ENCODE measurements at places on chromosomes 6 and 20. TPM values are rescaled to one million over a fixed set of nuclear protein-coding genes. Genes with fewer than 3 reads are reported as not detected.
A peak's percentile ranks its signal among the peaks of the same experiment; 100 is the strongest.

Gene SPACA1
- not detected for total RNA-seq

Gene ARMH2
- 2.7 TPM for total RNA-seq

Gene GTSF1L
- total RNA-seq: not detected

Gene HSPA12B
- total RNA-seq: not detected

Gene ARFGEF3
- 0.03 TPM for total RNA-seq

Gene PAX1
- not detected for total RNA-seq

Gene MCHR2
- not detected for total RNA-seq

Gene DACT2
- total RNA-seq: not detected

Gene GDAP1L1
- not detected for total RNA-seq

- DNase-seq: no peak
Measured at GRCh38 chr20:39698752-39699151, 736.6 kb downstream of the DHX35 start.

GRCh38 chr6:131532580-131533039, 40.4 kb upstream of the ARG1 start:
- DNase-seq: no peak

- DNase-seq: no peak
Measured at GRCh38 chr20:10652660-10653261, 21.0 kb downstream of the JAG1 start.

GRCh38 chr20:46209930-46210671, 92.0 kb downstream of the CD40 start:
- DNase-seq: no peak

GRCh38 chr6:52725535-52726192, 37.6 kb downstream of the GSTA2 start:
- DNase-seq: no peak

DNA sequence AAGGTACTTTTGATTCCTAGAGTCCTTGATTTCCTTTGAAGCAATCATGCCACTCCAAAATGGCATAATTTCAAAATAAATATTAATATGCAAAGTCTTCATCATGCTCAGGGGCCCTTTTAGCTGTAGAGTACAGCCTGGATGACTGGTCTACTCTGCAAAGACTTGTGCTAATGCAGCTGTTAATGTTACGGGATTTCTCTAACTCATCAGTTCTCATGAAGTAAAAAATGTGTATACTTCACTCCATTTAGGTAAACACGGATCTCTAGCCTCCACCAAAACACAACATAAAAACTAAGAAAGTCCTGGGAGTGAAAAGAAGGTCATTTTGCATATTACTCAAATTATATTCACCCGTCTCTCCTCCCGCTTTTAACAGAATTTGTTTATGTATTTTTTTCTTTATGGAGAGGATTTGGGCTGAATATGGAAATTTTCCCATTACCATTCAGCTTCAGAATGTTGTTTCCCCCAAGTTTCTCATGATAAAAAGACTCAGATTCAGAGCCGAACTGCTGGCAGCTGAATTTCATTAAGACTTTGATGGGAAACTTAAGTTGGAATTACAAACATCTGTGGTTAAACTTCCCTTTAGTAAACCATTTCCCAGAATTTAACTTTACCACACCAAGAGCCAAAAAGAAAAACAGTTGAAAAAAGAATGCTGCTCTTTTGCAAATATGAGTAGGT, 8.7 kb downstream of the LAMA4 start:
- no peak for DNase-seq

- peak; percentile 62 for DNase-seq
Measured at GRCh38 chr6:90256698-90257485, 39.8 kb downstream of the BACH2 start.

DNA sequence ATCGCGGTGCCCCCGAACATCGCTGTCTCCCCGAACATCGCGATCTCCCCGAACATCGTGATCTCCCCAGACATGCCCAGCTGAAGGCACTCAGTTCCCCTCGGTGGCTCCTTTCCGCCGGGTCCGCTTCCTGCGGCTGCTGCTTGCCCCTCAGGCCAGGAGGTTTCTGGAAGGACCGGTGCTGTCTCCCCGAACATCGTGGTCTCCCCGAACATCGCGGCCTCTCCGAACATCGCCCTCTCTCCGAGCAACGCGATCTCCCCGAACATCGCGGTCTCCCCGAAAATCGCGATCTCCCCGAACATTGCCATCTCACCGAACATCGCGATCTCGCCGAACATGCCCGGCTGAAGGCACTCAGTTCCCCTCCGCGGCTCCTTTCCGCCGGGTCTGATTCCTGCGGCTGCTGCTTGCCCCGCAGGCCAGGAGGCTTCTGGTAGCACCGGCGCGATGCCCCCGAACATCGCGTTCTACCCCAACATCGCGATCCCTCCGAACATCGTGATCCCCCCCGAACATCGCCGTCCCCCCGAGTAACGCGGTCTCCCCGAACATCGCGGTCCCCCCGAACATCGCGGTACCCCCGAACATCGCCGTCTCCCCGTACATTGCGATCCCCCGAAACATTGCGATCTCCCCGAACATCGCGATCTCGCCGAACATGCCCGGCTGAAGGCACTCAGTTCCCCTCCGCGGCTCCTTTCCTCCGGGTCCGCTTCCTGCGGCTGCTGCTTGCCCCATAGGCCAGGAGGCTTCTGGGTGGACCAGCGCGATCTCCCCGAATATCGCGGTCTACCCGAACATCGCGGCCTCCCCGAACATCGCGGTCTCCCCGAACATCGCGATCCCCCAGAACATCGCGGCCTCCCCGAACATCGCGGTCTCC, 808 bp downstream of the ULBP1 start:
- DNase-seq: no peak

- no peak for DNase-seq
Measured at GRCh38 chr6:41040940-41041536, 1.2 kb upstream of the TSPO2 start.

GRCh38 chr6:26197933-26198721, 110.9 kb downstream of the HFE start:
- DNase-seq: peak; percentile 60

DNA sequence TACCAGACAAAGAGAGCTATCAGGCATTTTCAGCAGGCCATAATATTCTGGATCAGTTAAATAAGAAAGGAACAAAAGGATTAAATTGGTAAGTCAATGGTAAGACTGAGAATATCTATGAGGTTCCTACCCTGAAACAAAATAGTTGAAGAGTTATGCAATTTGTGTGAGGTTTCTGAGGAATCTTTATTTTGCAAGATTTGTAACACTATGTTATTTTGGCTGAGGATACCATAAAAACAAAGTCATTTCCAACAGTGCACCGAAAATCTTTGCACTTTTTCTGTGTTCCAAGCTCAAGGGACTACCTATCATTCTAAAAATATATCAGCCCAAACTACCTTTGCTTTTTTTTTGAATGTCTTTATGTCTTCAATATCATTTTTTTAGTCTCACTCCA, 383.3 kb upstream of the CITED2 start:
- DNase-seq: no peak

DNA sequence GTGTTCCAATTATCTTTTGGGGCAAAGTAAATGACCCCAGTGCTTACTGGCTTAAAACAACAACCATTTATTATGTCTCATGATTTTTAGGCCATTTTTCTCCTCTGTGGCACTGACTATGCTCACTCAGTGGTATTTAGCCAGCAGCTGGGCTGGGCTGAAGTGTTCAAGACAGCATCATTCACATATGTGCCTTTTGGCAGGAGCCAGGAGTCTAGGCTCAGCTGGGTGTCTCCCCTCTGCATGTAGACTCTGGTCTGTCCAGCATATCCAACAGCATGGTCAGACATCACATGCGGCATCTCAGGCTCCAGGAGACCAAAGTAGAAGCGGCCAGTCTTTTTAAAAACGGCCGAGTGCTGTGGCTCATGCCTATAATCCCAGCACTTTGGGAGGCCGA, 120.3 kb upstream of the TOP1 start:
- no peak for DNase-seq

- DNase-seq: no peak
Measured at GRCh38 chr6:52503851-52504781, 72.7 kb downstream of the TRAM2 start.

DNA sequence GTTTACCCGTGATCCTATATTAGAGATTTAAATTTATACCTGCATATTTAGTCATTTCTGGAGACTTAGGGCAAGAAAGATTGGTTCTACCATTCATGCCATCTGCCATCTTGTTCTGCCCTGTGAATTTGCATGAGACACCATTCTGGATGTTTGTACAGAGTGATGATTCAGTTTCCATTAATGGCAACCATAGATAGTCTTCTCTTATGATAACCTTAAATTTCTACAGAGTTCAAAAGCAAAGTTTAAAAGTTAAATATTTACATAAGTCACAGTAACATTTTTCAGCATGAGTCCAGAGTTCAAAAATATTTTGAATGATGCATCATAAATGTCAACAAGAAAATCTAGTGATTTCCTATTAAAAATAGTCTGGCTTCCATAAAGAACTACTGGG, 23.2 kb downstream of the PLCB1 start:
- no peak for DNase-seq

DNA sequence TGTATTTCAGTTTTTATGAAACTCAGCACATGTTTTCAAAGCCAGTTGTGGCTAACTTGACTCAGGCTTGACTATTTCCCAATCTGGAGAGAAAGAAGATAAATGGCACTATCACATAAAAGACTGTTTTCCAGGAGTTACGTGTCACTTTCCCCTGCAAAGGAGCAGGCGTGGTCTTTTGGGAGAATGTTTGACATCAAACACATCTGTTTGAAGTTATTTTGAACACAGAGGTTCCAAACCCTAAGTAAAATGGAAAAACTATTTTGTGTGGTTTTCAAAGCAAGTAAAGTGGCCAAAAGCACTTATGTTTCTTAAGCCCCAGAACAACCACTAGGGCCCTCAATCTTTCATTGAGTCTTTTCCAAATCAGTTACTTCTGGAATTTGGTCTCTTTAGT, 89.7 kb downstream of the FOXF2 start:
- DNase-seq: no peak

GRCh38 chr20:34915749-34916455, 39.5 kb downstream of the ACSS2 start:
- DNase-seq: no peak

DNA sequence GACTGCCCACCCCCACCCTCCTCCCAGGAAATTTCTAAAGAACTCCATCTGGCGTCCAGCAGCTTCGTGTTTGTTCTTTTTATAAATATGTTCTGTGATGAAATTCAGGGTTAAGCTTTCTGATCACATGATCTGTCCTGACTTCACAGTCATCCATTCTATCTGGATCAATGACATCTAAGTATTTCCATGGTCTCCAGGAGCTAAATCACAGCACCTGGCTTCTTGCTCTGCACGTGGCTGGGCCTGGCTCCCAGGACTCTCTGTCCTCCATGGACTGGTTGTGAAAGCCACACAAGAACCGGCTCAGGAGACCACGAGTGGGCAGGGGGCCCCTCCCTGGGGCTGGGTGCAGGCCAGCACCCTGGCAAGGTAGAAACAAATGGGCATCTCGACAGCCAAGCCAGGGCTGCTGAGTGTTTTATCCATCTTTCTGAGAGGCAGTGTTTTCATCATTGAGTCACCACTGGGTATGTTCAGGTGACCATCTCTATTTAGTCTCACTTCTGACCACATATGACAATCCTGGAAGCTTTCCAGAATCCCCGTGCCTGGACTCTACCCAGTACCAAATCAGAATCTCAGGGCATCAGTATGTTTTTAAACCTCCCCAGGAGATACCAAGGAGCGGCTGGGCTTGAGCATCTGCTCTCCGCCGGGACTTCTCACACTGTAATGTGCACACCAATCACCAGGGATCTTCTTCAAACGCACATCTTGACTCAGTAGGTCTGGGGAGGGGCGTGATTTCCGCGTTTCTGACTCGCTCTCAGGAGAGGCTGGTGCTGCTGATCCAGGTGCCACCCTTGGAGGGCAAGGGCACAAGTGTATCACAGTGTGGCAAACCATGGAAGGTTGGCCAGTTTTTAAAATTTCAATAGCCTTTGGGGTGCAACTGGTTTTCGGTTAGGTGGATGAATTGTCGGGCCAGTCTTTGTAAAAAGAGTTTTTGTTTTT, 31.6 kb upstream of the PXDC1 start:
- no peak for DNase-seq

DNA sequence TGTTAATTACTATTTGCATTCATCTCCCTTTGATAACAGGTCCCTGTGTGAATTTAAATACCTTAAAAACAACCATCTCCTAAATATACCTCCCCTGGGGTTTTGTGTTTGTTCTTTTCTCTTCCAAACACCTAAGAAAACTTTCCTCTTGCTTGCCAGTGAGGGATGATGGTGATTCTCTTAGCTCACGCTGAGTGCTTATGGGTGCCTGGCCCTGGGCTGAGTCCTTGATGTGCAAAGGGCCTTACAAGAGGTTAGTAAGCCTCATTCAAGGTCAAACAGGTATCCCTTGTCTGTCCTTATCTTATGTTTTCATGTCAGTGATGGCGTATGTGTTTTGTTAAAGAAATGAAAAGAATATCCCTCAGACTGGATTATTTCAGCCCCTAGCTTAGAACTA, 76.3 kb downstream of the SYCP2L start:
- no peak for DNase-seq

- no peak for DNase-seq
Measured at GRCh38 chr20:56429502-56429901, 17.4 kb downstream of the CASS4 start.
